ENCODE measurements at places on chromosomes 11 and 22. TPM values are rescaled to one million over a fixed set of nuclear protein-coding genes. Genes with fewer than 3 reads are reported as not detected.

Gene SYCE3
- total RNA-seq, result not detected

Gene RIBC2
- not detected for total RNA-seq

DNA sequence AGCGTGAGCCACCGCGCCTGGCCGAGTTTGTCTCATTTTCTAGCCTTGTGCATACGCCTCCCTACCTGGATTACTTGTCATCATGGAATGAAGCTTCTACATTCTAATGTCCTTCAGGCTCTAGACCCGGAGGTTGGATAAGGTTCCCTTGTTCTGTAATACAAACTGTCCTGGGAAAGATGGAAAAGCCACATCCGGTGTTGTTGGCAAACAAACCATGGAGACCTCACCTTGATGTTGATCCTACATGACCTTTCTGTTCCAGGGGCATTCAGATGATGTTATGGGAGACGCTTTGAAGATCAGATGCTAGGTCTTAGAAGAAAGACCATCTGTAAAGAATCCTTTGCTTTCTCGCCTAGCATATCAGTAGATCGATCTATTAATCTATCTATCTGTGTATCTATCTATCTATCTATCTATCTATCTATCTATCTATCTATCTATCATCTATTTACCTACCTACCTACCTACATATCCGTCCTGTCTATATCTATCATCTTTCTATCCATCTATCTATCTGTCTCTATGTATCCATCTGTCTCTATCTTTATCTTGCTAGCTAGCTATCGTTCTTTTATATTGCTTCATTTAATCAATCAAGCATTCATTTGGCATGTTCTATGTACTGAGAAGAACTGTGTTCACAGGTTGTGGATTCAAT lies 46.3 kb upstream of the GRK3 start:
- DNase-seq, result no peak

Gene XRRA1
- 10.6 TPM for total RNA-seq

GRCh38 chr11:109914809-109915653 lies 178.2 kb upstream of the ZC3H12C start:
- no peak for DNase-seq

DNA sequence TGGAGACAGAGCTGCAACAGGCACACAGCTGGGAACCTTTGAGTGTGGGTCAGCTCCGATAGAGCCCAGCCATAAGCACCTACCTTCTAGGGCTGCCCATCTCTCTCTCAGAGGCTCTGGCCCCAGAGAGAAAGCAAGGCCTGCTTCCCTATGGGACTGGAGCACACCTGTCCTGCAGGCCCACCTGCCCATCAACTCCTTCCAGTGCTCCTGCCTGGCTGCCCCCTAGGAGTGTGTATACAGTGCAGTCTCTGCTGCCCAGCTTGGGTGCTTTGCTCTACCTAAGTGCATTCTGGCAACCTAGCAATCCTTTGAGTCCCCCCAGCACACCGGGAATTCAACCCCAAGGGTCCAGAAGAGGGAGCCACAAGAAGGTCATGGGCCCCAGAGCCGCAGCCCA lies 21.0 kb downstream of the OR8G5 start:
- no peak for DNase-seq
